ENCODE measurements at places on chromosomes 2 and 18. TPM values are rescaled to one million over a fixed set of nuclear protein-coding genes. Genes with fewer than 3 reads are reported as not detected.

The SPP2 gene
- total RNA-seq, result not detected

GRCh38 chr2:172708247-172708646, 27.4 kb upstream of the RAPGEF4 start:
- DNase-seq, result no peak

The HRH4 gene
- not detected for total RNA-seq

- no peak for DNase-seq
Measured at GRCh38 chr18:524466-524865, 24.0 kb upstream of the COLEC12 start.

DNA sequence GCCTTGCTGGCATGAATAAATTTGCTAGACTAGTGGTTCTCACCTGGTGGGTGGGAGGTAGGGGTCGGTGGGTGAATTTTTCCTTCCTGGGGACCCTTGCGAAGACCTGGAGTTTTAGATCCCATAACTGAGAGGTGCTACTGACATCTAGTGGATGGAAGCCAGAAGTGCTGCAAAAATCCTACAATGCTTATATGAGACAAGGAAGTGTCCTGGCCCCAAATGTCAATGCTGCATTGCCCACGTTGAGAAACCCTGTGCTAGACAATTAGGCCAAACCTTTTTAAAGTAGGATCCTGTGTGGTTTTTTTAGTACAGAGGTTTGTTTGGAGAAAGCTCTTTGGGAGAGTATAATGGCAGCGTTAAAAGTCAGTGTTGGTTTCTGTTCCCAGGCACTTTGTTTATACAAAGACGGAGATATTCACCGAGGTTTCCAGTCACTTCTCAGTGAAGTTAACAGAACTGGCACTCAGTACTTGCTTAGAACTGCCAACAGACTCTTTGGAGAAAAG, 9.6 kb downstream of the SERPINB8 start:
- peak; percentile 68 for DNase-seq

DNA sequence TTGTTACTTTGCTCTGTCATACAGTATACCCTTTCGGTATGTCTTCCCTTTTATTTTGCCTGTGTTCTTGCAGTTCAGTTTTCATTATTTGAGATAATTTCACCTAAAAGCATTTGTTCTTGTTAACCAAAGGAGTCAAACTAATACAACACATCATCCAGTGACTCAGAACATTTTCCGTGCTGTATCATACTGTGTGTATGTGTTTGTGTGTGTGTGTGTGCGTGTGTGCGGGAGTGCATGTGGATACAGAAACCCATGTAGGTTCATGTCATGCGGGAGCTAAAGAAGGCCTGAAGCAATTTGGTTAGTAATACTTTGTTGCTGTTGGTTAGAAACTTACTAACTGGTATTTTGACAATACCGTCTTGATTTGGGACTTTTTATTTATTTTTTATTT, 60.0 kb downstream of the CEP192 start:
- no peak for DNase-seq

The GALR1 gene
- total RNA-seq, result not detected

- DNase-seq, result no peak
Measured at GRCh38 chr2:201956361-201956760, 77.3 kb upstream of the FZD7 start.

The STEAP3 gene
- 40.7 TPM for total RNA-seq

DNA sequence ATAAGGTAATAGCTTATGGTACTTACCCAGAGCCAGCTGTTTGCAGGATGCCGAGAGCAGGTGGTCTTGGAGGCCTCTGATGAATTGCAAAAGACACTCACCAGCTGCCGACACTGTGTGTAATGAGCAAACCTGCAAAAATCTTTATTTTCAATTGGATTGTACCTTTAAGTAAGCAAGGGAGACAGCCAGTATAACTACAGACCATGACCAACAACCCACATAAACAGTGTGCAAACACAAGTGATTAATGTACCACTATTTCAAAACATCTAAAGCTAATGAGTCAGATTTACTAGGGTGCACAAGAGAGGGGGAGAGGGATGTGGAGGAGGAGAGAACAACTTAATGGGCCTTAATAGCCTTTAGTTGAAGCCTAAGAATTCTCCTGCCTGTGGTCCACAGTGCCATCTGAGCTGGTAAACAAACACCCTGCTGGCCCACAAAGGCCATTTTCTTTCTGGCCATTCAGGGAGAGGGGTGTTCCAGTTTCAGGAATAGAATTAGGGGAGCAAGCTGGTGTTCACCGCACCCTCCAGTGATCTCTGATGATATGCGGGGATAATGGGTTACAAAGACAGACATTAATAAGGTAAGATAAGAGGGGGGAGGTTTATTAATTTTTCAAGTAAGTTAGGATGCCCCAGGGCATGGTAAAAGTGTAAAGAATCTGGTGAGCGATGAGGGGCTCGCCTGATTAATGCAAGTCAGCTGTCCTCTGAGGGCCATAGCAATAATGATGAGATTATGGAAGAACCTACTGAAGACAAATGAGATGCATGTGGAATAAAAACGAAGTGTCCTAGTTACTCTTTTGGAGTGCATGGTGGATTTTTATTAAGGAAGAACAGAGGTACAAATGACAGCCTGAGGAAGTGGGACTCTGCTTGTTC, 196.4 kb downstream of the HRH4 start:
- DNase-seq, result no peak

- no peak for DNase-seq
Measured at GRCh38 chr18:27966881-27967280, 210.0 kb downstream of the CDH2 start.

The EN1 gene
- total RNA-seq, result not detected

The SDC1 gene
- total RNA-seq, result 480 TPM

GRCh38 chr18:49101236-49101635, 150.5 kb upstream of the SMAD7 start:
- DNase-seq, result no peak

DNA sequence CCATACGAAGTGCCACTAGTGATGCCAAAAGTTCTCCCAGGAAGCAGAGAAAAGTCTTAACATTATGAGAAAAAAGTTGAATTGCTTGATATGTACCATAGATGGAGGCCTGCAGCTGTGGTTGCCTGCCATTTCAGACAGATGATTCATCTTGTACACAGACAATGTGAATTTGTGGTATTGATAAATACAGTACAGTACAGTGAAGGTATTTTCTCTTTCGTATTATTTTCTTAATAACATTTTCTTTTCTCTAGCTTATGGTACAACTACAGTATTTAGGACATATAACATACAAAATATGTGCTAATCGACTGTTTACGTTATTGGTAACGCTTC, 33.6 kb upstream of the VWC2L start:
- DNase-seq, result no peak

- DNase-seq, result no peak
Measured at GRCh38 chr2:10246370-10246769, 56.3 kb upstream of the HPCAL1 start.

The RAD51AP2 gene
- not detected for total RNA-seq

GRCh38 chr2:134460583-134460998, 206.7 kb downstream of the MGAT5 start:
- peak; percentile 69 for DNase-seq

DNA sequence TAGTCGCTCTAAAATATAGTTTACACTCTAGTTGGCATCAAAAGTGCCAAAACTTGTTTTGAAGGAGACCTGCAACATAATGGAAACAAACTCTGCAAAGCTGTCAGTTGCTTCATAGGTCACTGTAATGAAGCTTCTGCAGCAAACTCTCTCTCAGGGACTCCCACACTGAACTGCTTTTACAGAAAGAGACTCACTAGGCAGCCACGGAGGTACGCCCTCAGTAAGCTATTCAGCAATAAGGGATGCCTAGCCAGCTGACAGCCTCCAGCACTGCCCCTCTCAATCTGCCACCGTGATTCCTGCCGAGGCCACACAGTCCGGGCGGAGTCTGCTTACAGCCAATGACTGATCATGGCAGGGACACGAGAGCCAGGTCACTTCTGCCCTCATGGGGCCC, 51.1 kb downstream of the COLEC12 start:
- no peak for DNase-seq

DNA sequence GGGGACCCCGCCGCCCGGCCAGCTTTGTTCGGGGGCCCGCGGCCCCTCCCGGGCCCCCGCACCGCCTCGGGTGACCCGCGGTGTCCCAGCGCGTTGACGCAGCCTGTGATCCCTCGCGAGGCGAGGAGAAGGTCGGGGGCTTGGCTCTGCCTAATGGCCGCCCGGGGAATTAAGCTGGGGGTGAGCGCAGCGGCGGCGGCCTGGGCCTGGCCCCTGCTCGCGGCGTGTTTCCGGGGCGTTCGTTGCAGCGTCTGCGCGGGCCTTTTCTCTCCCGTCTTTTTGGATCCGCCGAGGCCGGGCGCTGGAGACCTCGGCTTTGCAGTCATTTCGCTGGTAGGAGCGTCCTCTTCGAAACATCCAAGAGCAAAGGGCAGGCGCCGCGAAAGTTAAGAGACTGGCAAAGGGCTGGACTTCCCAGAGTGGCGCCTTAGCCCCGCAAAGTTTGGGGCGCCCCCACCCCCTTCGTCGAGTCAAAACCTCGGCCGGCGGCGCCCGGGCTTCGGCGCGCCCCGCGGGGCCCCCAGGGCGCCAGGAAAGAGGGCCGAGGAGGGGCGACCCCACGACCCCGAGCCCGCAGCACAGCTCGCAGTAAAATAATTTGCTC, 1.3 kb downstream of the SALL3 start:
- no peak for DNase-seq

DNA sequence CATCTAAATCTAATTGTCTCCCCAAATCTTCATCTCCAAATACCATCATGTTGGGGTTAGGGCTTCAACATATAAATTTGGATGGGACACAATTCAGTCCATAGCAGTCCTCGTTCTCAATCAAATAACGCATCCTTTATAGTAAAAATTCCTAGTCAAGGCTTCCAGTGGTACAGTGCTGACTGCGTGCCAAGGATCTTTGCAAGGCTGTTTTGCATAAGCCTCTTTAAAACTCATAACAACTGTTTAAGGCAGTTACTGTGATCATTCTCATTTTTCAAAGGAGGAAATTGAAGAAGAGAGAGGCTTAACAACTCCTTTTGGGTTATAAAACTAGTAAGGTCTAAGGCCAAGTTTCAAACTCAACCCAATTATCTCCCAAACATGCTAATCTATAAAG, 666.9 kb downstream of the NYAP2 start:
- no peak for DNase-seq

DNA sequence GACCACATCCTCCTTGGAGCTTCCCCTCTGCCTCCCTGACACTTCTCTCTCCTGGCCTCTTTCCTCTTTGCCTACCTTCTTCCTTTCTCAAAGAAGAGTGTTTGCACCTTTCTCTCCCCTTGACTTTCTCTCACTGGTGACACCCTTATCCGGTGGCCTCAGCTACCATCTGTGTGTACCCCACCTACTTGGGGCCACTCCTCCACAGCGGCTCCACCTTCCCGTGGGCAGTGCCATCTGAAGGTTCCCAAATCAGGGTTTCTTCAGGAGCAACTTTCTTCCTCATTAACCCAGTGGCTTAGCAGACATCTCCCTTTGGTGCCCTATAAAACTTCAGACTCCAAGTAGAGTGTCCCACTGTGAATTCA, 5.3 kb upstream of the NCL start:
- no peak for DNase-seq

The ANKRD62 gene
- not detected for total RNA-seq

DNA sequence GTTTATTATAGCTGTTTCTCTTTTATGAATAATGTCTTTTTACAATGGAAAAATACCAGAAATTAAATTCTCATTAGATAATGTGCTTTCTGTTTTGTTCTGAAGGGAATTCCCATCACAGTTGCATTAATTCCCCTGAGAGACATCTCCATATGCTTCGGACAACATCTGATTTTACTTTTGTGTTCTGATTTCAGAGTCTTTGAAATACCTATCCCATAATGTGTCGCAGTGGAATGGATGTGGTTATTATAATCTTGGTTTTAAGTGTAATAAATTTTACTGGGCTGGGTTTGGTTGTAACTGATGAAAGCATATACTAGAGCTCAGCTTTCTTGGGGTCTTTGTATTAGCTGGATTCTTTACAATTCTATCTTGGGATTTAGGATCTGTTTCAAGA, 12.5 kb downstream of the SPTBN1 start:
- no peak for DNase-seq
